ENCODE measurements at places on chromosomes 4 and X.

GRCh38 chr4:85005865-85006377 lies 39.4 kb upstream of the WDFY3 start:
- DNase-seq: no peak

DNA sequence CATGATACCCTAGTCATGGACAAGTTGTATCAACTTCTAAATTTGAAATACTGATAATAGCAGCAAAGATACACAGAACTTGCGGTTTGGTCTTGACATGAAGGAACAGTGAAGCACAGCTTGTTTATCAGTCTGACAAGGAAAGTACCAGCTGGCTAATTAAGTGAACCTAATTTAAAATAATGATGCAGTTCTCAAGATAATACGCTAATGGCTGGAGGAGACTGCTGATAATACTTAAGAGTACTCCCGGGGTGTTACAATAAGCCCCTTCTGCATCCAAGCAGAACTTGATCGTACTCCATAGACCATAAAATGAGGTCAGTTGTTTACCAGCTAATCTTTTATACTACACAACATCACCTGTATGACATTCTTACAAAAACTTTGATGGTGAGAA lies 697.5 kb downstream of the FSTL5 start:
- DNase-seq: no peak

DNA sequence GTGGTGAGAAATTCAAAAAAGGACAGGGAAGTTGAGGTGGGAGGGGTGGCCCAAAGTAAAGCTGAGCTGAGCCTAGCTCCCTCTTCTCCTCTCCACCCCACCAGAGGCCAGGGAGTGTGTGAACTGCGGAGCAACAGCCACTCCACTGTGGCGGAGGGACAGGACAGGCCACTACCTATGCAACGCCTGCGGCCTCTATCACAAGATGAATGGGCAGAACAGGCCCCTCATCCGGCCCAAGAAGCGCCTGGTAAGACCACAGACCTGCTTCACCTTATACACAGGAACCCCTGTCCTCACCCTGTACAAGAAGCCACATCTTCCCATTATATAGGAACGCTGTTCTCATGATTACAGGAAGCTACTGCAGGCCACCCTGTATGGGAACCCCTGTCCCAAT lies 5.8 kb downstream of the GATA1 start:
- no peak for DNase-seq

- no peak for DNase-seq
These were observed 233.7 kb upstream of the FGF13 start for GRCh38 chrX:138945219-138945618.

- no peak for DNase-seq
These were observed 102.8 kb downstream of the CBR4 start for GRCh38 chr4:168907119-168907698.

DNA sequence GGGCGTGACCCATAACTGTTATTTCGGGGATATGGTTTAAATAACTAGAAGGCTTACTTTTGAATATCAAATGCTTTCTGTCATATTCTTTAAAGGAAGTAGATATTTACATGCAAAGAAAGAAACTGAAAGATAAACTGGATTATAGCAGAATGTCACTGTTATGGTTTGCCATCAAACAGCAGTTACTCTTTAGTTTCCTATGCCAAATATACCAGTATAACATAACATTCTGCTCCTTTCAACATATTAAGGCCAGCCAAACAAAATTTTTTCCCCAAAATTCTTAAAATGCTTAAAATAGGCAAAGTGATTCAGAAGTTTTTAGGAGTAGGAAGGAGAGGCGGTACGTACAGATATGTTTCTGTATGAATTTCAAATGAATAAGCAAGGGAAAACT lies 27.0 kb downstream of the KDM6A start:
- no peak for DNase-seq

DNA sequence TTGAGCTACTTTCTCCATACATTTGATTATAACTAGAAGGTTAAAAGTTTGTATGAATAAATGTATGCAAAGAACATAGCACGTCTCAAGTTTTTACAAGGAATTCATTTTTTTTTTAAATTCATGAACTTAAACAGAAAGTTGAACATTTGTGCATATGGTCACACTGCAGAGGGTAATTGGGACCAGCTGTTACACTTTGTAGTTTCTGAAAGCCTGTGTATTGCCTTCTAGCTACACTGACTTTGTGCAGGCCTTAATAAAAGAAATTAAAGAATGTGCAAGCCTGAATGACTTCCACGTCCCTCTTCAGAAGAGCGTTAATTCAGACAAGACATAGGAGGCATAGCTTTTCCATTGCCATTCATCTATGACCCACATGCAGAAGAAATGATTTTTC lies 153.1 kb upstream of the PCDH18 start:
- no peak for DNase-seq

- DNase-seq: no peak
These were observed 304.6 kb downstream of the SPRY1 start for GRCh38 chr4:123701131-123701575.

DNA sequence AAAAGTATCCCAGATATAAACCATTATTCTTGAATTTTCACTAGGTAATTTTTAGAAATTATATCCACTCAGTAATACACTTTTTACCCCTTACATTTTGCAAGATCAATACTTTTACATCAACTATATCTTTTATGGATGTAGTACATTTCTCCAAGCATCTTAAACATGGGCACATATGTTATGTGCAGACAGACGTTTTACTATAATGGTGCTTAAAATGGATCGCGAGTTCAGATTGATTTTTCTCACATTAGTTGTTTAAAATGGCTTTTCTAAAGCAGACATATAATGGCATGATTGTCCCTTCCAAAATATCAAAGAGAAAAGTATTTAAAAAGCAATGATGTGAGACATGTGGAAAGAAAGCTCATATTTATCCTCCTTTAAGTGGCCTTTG lies 786.1 kb downstream of the PDHA2 start:
- no peak for DNase-seq

DNA sequence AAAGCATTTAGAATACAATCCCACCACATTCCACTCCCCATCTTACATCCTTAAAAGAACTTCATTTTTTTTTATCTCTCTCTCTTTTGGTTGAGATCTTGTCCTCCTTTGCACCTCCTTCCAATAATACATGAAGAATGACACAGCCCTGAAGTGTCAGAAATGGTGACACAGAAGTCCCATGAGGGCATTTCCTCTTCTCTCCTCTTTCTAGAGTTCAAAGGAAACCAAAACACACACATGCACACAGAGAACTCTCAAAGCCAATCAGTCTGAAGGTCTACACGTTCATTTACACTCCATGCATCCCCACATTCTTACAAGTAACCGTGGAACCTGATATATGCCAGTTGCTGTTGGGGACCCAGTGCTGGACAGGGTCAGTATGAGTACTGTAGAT lies 450.7 kb downstream of the HNRNPD start:
- DNase-seq: no peak

DNA sequence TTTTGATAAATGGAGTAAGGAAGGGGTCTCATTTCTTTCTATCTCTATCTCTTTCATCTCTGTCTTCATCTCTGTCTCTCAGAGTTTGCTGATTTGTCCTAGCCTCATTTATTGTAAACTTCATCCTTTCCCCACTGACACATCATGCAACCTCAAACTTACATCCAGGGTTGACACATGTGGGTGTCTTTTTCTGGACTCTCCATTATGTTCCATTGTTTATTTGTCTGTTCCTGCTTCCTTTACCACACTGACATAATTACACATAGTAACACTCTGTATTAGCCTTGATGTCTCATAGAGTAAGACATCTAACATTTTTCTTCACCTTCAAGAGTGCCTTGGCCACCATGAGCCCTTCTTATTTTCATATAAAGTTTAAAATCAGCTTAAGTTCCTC lies 8.1 kb upstream of the SRD5A3 start:
- no peak for DNase-seq

DNA sequence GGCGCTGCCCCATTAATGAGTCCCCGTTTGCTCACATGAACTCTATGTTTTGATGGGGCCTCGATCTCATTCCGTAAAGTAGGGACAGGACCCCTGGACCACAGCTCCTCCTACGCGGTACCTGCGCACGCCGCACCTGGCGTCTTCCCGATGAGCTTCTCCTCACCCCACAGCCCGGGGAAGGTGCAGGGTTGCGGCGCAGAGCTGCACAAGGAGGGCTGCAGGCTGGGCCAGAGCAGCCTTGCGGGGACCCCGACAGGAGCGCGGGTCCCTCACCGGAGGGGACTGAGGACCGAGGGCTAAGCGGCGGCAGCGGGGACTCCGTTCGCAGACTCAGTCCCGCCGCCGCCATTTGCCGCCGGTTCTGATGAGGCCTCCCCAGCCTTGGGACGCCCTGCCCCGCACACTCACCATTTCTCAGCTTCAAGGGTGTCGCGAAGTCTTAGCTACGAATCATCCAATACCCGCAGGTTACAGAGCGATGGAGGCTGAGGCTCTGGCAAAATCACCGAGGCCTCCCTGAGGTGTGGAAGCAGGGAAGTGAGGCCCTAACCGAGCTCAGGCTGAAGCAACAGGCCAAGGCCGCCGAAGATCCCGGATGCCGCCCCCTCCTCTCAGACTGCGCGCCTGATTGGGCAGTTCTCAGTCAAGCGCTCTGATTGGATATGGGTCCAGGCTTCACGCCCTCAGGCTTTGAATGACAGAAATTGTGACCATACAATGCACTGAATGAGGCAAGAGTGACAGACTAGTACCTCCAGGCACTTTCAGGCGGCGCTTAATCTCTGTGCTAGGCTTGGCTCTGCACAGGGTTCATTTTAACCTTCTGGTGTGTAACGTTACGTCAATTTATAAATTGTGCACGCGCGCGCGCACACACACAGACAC lies 25.1 kb downstream of the ZNF721 start:
- peak; percentile 99 for DNase-seq

GRCh38 chr4:5890063-5890727 lies 2.7 kb downstream of the CRMP1 start:
- no peak for DNase-seq

DNA sequence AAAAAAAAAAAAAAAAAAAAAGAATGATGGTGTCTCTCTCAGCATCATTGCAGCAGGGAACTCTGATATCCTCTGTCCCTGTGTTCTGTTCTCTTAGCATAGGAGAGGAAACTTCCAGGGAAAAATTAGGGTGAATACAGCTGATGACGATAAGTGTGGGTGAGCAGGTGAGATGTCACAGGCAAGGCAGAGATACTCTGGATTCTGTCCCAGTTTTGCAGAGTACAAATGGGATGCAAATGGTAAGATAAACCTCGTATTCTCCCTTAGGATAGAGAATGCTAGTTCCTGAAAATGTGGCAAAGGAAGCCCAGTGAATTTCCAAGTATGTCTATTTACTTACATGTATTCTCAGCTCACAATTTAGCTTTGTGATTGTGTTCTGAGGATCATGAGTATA lies 671.6 kb upstream of the BOD1L1 start:
- no peak for DNase-seq

DNA sequence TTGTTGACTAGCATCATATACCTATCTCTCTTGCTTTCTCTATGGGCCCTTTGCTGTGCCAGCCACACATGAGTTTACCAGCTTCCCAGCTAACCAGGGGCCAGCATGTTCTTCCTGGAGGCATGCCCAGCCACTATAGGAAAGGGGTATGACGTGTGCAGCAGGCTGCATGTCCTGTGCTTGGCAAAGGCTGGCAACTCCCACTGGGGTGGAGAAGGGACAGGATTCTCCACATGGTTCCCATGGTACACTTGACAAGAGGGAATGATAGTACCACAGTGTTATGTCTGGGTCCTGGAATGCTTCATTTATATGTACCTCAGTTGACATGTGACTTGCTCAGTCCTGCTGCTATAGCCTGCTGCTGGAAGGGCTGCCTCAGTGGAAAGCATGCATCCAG lies 78.8 kb downstream of the TMEM164 start:
- no peak for DNase-seq

GRCh38 chrX:16924631-16925480 lies 21.6 kb upstream of the REPS2 start:
- DNase-seq: no peak

GRCh38 chr4:118410138-118410537 lies 57.3 kb upstream of the PRSS12 start:
- DNase-seq: no peak

- no peak for DNase-seq
These were observed 680.8 kb upstream of the FAM241A start for GRCh38 chr4:111464251-111465045.

- DNase-seq: no peak
These were observed at the start of gene TRPC3 for GRCh38 chr4:121951521-121952110. TSS of gene TRPC3 (minus strand) at chr4:121952060. CDS start at chr4:121951680, 380 bp downstream.

GRCh38 chrX:132173647-132174046 lies 45.6 kb downstream of the RAP2C start:
- no peak for DNase-seq

GRCh38 chr4:184096561-184097240 lies 121.0 kb downstream of the ENPP6 start:
- DNase-seq: no peak

DNA sequence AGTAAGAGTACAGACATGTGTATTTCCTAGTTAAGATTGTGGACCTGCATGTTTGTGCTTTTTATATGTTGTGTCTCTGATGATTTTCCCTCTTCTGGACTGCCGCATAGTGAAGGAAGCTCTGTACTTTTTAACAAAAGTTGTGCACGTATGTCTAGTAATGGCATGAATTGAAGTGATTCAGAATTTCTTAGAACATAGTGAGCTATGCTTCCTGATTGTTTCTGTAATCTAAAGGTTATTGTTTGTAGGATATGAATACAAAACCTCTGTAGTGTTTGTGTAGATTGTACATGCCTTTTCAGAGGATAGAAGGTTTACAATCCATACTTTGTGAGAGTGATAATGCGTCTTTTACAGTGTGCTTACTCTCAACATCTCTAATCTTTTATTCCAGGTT lies 37.0 kb upstream of the NUDT6 start:
- no peak for DNase-seq

- DNase-seq: peak; percentile 71
These were observed 66.0 kb upstream of the GEMIN8 start for GRCh38 chrX:14095702-14096101.

- no peak for DNase-seq
These were observed 694.0 kb downstream of the IL1RAPL1 start for GRCh38 chrX:29281078-29281742.

DNA sequence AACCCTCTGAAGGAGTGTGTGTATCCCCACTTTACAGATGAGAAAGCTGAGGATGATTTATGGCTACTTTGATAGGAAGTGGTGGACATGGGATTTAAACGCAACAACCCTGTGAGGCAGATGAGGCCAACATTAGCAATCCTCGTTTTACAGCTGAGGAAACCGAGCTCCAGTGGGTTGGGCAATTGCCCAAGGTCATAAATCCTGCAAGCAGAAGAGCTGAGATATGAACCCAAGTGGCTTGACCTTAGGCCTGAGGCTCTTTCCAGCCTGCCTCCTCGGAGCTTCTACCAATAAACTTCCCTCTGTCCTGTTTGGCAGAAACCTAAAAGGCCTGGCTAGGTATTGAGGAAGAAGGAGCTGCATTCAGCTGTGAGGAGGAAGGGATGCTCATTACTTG lies 185.5 kb upstream of the RBPJ start:
- no peak for DNase-seq

- peak; percentile 85 for DNase-seq
These were observed 25.4 kb downstream of the TMSB4X start for GRCh38 chrX:13000301-13000811.
